ENCODE measurements at places on chromosomes 6 and 20.

DNA sequence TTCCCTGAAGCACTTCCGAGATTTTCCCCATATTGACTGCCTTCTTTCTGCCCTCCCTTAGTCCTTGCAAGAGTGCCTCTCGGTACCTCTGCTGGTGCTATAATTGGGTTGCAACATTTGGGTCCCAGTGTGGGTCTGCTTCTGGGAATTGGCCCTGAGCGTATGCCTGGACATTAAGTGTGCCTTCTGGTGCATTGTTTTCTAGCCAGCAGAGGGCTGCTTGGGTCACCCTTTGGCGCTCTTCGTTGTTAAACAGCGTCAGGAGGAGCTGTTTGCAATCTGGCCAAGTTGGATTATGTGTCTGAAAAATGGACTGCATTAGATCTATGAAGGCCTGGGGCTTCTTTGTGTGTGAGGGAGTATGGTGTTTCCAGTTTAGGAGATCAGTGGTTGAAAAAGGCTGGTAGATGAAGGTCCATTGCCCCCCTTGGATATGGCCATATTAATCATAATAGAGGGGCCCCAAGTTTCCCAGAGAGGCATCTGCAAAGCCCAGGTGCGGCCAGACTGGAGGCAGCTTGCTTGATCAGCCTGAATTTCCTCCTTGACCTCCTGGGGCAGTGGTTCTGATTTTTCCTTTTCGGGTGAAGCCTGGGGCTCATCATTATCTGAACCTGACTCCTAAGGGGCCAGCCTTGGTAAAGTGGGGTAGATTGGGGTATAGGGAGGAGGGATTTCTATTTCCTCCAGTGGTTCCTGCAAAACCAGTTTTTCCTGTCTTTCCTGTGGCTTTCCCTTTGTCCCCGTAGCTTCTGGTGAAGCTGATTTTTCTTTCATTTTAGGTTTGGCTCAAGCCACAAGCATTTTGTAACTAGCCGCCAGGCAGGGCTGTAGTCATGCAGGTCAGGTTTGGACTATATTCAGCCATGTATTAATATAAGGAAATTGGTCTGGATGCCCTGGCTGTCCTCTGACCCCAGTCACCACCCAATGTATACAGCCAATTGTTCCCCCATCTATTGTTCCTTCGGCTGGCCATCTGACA, 85.4 kb upstream of the GPR6 start:
- DNase-seq = no peak

DNA sequence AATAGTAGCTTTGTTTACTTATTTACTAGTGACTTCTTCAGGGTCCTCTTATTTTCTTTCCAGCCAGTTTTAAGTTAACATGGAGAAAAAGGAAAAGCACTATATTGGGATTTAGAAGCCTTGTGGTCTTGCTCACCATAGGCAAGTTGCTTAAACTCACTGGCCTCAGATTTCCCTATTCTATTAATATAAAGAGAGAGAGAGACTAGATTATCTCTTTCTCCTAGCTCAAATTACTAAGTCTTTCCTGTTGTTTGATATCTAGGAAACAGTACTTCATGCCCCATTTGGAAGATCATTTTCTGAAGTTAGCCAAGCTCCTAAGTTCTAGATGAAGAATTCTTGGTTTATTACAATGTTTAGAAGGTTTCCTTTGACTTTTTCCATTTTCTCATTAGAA, 32.5 kb downstream of the CTNNBL1 start:
- DNase-seq = no peak

DNA sequence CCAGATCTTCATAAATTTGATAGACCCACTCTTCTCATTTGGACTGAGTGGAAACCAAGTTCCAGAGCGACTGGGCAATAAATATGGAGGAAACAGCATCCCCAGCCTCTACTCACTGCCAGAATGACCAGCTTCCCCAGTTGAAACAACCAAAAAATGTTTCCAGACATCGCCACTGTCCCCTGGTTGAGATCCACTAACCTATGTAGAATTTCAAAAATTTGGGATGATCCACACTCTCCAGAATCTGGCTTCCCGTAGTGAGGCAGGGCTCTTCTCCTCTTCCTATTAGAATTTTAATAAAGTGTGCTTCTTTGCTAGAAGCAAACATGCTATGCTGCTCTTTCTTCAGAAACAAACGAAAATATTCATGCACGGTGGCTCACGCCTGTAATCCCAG, 287.0 kb upstream of the SUPT3H start:
- no peak for DNase-seq

DNA sequence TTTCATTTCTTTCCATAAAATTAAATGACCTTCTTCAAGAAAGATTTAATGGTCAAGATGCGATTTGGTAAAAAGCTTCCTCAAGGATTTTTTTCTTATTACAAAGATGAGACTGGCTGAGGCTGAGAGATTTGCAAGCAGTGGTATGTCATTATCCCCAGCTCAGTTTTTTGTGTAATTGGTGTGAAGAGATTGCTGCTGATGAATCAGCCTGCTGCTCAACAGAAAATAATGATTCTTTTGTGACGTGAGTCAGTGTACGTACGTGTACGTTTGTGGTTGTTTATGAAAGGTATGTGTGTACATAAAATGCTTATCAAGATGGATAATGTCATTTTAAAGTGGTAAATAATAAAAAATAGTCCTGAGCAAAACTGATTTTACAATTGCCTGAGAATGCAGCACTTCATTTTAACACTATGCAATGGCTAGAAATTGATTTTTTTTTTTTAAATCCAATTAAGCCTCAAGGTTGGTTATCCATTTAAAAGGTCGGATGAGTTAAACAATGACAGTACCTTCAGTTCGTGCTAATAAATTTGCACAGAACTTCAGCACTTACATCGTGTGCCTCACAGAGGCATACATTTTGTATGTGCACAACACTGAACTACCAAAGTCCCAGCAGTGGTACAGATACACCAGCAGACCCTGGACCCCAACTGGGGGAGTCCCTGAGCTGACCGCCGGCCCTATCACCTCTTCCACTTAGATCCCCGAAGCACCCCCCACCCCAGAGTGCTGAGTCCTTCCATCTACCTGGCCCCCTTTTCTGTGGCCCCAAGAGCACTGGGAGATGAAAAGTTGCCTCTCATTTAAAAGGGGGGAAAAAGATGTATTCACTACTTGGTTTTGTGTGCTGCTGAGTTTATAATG, 9.7 kb upstream of the NPEPL1 start:
- no peak for DNase-seq

GRCh38 chr20:57818418-57819181, 108.8 kb upstream of the PMEPA1 start:
- no peak for DNase-seq

DNA sequence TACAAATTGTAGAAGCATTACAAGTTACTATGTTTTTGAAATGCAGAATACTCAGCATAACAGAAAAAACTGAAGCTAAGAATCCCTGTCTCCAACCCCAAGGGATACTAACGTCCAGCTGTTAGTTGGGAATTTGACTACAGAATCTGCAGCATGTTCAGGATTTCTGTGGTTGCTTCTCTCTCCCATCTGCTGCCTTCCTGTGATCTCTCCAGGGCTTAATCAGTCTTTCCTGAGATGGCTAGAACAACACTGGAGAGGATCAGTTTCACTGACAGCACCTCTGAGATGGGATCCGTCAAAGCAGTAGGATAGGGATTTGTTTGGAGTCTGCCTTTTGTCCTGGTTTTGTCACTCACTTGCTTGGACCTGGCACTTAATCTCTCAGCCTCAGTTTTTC, 73.3 kb upstream of the NUP153 start:
- DNase-seq = no peak

- no peak for DNase-seq
These were observed 160.7 kb upstream of the KCNQ5 start for GRCh38 chr6:72461144-72461543.

- DNase-seq = no peak
These were observed 93.4 kb downstream of the FNDC1 start for GRCh38 chr6:159262586-159262985.
